Large intestine (tissue), 12 donors: ENCODE measurements at places on chromosomes 12 and 14. TPM values are rescaled to one million over a fixed set of nuclear protein-coding genes. Genes with fewer than 3 reads are reported as not detected.

GRCh38 chr12:38113991-38114390 lies 202.6 kb upstream of the ALG10B start:
- no peak for DNase-seq

DNA sequence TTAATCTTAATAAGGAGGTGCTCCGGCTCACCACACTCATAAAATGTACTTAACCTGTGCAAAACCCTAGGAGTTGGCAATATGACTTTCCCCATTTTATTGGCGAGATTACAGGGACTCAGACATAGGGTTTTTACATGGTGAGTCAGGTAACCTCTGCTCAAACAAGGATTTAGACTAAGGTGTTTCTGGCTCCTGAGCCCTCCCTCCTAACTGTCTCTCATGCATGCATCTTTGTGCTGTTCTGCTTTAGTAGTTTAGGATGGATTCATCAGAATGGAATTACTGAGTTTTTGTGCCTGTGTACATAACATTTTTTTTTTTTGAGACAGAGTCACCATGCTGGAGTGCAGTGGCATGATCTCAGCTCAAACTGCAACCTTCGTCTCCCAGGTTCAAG lies 993.3 kb upstream of the TMEM132C start:
- no peak for DNase-seq

The MGP gene
- 152 TPM for polyA plus RNA-seq

DNA sequence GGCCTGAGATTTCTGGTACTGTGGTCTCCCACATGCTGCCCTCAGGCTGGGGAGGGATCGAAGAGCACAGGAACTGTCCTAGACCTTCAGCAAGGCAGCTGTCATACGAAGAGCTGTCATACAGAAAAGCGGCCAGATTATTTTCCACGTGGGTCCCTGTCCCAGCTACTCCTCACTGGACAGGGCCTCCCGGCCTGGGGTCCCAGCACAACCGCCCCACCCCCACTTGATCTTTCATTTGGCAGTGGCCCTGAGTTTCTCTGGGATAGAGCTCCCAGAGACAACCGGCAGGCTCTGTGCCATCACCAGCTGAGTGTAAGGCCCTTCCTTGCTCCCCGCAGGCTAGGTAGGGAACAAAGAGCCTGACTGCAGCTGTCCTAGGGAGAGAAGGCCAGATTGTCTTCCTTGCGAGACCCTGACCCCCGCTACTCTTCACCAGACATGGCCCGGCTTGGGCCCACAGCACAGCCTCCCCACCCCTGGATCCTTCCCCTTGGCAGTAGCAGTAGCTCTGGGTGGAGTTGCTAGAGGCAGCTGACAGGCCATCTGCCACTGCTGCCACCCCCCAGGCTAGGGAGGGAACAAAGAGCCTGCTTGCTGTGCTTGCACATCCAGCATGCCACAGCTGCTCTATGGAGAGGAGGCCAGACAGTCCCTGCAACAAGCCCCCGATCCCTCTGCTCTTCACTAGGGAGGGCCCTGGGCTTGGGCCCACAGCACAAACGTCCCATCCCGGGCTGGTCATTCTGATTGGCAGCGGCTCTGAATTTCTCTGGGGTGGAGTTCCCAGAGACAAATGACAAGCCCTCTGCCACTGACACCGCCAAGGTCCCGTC lies 3.1 kb upstream of the OR4N2 start:
- DNase-seq = no peak

DNA sequence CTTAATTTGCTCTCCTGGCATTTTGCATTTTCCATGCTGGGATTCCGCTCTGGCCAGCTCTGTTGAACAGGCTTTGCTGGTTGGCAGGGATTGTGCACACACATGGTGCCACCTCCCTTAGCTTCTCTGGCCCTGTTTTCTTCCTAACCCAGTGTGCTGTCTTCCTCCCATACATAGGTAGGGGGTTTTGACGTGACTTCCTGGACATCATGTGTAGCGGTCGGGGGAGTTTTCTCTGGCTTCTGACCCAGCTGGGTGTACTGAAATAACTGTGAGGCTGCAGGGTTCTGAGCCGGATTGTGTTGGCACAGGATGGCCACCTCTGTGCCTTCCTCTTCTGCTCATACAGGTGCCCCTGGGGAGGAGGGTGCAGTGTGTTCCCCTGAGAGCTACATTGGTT lies 25.7 kb downstream of the C14orf132 start:
- no peak for DNase-seq

- no peak for DNase-seq
These were observed 243.9 kb upstream of the LRIG3 start for GRCh38 chr12:59164226-59164625.

DNA sequence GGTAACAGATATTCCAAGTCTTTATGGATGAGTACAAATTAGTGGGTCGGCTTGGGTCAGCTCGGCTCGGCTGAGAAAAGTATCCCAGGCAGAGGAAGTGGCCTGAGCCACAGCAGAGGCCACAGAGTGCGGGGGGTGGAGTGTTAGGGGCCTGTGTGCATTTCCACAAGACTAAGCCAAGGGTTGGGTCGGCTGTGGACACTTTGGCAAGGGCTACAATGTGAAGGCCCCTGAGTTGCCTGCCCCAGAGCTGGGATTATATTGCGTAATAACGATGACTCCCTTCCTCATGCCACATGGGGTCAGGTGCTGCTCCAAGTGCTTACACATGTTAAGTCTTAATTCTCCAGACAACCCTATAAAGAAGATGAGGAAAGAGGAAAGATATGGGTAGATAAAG lies 11.4 kb downstream of the EVL start:
- no peak for DNase-seq

The PPP1R36 gene
- polyA plus RNA-seq = 2.6 TPM

The LRRC43 gene
- 2.0 TPM for polyA plus RNA-seq

GRCh38 chr12:93441081-93441616 lies 598 bp downstream of the UBE2N start:
- DNase-seq = peak; percentile 32

DNA sequence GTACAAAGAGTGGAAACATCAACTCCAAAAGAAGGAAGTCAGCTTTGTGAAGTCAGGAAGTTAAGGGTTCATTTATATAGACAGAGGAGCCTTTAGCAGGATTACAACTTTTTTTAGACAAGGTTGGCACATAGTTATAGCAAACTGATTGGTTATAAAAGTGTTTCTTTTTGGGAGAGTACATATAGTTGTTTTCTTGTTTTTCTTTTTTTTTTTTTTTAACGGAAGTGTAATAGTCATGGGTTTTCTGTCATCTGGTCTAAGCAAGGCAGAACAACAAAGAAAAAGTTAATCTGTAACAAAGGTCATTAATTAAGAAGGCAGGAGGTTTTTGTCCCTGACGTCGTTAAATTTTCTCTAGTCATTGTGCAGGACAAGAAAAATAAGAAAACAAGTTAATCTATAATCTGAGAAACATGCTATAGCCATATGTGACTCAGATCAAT lies 13.0 kb upstream of the MFAP5 start:
- DNase-seq = no peak

DNA sequence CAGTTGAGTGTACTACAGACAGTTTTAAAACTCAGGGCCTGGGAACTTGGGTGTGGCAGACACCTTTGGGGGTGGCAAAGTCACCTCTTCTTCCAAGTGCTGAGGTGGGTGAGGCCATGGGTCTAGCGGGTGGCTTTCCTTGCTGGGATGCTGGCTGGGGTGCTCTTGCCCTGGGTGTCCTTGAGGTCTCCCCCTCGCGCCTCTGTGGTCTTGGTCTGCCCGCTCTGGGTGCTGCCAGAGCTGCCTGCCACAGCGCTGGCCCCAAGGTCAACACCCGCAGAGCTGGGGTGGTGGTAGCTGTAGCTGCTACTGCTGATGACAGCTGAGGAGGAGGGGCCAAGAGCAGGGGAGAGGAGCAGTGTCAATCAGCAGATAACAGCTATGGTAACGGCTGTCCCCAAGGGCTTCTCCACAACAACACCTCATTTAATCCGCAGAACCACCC lies 6.8 kb downstream of the KRT74 start:
- no peak for DNase-seq

GRCh38 chr14:71734076-71734475 lies 198.2 kb upstream of the RGS6 start:
- no peak for DNase-seq

DNA sequence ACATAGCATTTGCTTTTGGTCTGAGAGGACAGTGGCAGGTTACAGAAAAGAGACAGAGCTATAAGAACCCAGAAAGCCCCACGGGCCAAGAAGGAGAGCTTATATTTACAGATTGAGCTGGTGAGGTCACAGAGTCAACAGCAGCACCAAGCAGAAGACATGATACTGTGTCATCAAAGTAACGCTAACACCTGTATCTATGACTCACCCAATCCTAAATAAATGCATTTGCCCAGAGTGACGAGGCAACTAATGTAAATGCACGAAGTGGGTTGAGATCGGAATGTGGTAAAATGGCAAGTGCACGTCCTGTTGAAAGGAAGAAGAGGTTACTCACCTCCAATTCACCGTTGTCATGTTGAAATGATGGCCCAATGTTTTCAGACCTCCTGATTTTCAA lies 6.7 kb upstream of the CD163L1 start:
- DNase-seq = no peak

- no peak for DNase-seq
These were observed 7.8 kb downstream of the PELI2 start for GRCh38 chr14:56125772-56126636.

- peak; percentile 25 for DNase-seq
These were observed 64.2 kb downstream of the ELK3 start for GRCh38 chr12:96258104-96258961.

The SERPINA10 gene
- polyA plus RNA-seq = 0.90 TPM

DNA sequence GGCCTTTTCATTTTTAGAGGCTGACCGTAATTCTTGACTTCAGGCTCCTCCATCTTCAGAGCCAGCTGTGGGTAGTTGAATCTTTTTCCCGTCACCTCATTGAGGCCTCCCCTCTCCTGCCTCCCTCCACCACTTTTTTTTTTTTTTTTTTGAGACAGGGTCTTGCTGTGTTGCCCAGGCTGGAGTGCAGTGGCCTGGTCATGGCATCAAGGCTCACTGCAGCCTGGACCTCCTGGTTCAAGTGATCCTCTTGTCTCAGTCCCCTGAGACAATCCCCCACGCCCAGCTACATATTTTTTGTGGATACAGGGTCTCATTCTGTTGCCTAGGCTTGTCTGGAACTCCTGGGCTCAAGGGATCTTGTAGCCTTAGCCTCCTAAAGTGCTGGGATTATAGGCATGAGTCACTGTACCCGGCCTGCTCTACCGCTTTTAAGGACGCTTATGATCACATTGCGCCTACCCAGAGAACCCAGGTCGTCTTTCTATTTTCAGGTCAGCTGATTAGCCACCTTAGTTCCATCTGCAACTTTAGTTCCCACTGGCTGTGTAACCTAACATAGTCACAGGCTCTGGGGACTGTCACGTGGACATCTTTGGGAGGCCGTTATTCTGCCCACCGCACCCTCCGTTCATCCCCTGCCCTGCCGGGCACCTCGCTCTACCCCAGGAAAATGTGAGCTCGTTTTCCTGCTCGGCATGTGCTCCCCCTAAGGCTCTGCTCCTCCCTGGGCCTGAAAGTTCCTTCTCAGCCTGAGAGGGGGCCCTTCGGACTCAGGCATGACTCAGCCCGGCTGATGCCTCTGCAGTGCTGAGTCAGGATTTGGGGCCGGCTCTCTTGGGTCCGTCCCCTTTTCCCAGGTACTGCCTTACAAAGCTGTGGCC lies 13.4 kb downstream of the TNFAIP2 start:
- DNase-seq = no peak

The MRPL42 gene
- polyA plus RNA-seq = 64.0 TPM

The BAG5 gene
- polyA plus RNA-seq = 22.5 TPM

DNA sequence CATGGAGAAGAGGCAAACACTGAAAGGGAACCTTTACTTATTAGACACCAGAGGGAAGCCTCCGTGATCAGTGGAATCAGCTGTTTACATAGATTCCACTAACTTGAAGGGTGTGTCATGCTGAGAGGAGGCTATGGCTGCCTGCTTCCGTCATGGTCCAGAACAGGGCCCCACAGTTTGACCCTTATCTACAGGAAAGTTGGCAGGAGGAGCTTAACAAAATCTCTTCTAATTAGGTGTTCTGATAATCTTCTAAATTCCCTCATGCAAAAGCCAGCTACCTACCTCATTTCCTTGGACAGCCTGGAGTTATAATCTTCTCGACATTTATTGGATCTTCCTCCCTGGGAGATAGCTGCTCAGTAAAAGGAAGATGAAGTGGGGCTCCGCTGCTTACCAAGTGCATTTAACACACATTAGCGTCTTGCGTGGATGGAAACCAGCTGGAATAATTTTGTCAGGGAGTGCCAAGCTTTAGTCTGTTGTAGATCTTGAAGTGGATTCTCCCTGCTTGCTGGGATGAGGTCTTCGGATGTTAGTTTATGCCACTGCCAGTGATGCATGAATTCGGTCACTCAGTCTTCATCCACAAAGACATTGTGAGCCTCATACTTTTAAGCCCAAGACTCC lies 171.0 kb downstream of the PAH start:
- DNase-seq = no peak

DNA sequence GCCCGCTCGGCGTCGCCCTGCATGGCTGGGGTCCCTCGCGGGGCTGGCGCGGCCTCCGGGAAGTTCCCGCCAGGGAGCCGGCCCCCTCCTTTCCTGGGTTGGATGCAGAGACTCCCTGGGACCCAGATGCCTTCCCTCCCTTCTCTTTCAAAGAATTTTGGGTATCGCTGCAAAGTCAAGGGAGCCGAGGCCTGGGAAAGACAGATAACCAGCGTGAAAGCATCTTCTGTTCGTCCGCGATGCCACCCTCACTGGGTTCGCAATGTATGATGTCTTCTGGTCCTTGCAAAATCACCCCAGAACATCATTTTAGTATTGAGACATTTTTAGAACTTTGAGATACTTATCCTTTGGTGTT lies 451 bp downstream of the IRAK3 start:
- DNase-seq = no peak

DNA sequence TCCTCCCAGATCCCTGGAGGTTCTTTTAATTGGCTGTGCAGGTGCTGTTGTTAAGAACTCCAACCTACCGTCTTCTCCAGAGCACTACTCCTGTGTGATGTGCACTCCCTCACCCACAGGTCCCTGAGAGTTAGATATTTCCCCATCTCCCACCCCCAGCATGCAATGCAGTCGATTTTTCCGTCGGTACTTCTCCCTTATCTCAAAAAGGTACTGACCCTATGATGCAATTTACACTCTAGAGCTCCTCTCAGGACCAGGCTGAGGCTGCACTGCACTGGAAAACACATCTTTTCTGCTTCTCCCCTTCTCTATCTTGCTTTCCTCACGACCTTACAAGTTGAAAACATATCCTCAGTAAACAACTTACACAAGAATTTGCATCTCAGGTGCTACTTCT lies 312.4 kb upstream of the TBX3 start:
- DNase-seq = no peak

- DNase-seq = no peak
These were observed 2.3 kb downstream of the LTBP2 start for GRCh38 chr14:74609721-74610120.
